ENCODE measurements at places on chromosomes 3 and 15. TPM values are rescaled to one million over a fixed set of nuclear protein-coding genes. Genes with fewer than 3 reads are reported as not detected.

DNA sequence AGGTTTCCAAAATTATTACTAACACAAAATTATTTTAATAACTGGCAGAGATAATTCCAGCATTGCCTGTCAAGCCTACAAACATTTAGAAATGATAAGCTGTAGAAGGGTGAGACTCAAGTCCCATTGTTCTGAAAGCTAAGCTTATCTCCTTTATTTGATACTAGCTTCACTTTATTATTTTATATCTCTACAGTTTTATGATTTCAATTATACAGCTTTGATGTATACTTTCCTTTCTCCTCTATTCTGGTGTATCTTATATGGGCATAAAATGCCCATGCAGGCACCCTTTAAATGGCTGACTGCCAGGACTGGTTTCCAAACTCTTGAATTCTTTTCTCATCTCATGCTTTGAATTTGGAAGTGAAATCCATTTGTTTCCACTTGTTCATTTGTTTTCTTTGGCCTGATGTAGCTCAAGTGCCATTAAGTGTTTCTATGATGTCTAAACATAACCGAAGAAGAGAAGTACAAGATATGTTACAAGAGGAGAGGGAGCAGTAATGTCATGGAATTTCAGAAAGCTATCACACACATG lies 372.1 kb upstream of the ARHGEF26 start:
- H3K36me3 ChIP-seq = no peaks in the 10 kb centered on the region
- H3K4me1 ChIP-seq = peaks cover 9% of the 10 kb centered on the region

DNA sequence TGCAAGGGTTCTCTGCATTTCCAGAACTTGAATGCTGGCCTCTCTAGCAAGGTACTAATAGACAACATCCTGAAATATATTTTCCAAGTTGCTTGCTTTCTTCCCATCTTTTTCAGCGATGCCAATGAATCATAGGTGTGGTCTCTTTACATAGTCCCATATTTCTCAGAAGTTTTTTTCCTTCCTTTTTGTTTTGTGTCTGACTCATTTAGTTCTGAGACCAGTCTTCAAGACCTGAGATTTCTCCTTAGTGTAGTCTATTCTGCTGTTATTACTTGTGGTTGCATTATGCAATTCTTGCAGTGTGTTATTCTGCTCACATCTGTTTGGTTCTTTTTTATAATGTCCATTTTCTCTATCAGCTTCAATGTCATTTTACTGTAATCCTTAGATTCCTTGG lies 1265.0 kb upstream of the ALCAM start:
- no peaks in the 10 kb centered on the region for H3K27me3 ChIP-seq
- no peaks in the 10 kb centered on the region for H3K36me3 ChIP-seq
- H3K27ac ChIP-seq = no peak overlapping the region
- no peaks in the 10 kb centered on the region for H3K4me1 ChIP-seq
- DNase-seq = no peak

Gene RFTN1
- 7.2 TPM for total RNA-seq

GRCh38 chr3:123084738-123085237 lies 18.0 kb downstream of the PDIA5 start:
- H3K27ac ChIP-seq = no peak overlapping the region
- peaks cover 45% of the 10 kb centered on the region for H3K4me1 ChIP-seq
- H3K27me3 ChIP-seq = no peaks in the 10 kb centered on the region
- H3K4me3 ChIP-seq = no peak overlapping the region

DNA sequence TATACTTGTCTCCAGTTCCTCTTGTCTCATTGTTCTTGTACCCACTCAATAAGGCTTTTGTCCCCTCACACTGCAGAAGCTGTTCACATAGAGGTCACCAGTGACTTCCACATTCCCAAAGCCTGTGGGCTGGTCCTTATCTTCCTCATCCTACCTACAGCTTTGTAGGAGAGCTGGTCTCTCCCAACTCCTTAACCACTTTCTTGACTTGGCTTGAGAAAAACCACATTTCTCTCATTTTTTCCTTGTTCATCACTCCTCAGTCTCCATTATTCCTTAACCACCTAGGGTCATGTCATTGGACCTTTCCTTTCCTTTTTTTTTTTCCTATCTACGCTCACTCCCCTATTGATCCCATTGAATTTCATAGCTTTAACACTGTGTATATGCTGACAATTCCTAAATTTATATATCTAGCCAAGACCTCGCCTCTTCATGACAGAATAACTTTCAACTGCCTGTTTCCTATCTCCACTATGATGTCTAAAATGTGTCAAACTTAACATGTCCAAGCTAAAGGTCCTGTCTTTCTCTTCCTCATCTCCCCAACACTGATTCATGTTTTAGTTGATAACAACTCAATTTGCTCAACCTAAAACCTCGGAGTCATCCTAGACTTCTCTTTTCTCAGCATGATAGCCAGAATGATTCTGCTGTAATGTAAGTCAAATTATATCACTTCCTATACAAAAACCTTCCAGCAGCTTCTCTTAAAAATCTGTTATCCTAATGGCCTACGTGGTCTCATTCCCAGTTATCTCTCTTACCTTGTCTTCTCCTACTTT lies 49.5 kb downstream of the CEP63 start:
- H3K27me3 ChIP-seq = no peaks in the 10 kb centered on the region
- peaks cover 9% of the 10 kb centered on the region for H3K4me1 ChIP-seq
- H3K4me3 ChIP-seq = no peak overlapping the region
- DNase-seq = no peak
- no peaks in the 10 kb centered on the region for H3K36me3 ChIP-seq

Gene MRPL3
- 199 TPM for total RNA-seq

DNA sequence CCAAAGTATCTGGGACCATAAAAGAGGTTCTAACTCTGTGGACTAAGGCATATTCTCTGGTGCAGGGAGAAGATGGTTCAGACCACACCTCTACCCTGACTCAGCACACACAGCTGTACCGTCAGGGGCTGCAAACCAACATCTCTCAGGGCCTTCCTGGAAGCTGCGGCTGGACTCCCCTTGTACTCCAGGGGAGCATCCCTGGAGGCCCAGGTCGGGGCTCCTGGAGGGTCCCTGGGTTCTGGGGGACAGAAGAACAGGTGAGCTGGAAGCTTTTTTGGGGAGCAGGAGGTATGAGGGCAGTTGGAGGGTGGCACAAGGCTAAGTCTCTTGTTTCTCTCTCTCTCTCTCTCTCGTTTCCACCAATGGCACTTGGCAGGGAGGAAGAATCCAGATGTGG lies 60.5 kb downstream of the LINGO1 start:
- no peak for DNase-seq
- H3K4me3 ChIP-seq = no peak overlapping the region
- no peaks in the 10 kb centered on the region for H3K36me3 ChIP-seq
- no peak overlapping the region for H3K27ac ChIP-seq

Data from GM23338 (cell line).